ENCODE measurements at places on chromosomes 5 and 9.

- no peak for DNase-seq
These were observed 23.5 kb downstream of the ZFR start for GRCh38 chr5:32421075-32421474.

DNA sequence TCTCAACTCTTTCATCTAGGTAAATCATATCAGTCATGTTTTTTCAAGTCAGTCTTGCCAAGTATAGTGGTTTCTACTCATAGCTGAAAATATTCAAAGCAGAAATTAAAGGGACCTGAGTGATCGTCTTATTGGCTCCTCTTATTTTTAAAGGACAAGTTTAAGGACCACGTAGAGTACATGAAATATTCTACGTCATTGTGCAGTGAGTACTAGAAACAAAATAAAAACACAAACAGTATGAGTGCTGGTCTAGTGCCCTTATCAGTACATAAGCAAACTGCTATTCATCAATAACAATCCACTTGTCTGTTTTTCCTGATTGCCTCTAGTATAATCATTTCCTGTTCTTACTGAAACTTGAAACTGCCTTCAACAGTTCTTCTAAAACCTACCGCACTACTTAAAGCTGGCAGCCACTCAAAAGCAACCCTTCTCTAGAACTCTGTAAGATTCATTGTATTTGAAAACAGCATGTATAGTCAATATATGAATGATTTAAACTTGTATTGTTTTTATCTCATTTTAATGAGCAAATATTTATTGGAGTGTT, 853.7 kb downstream of the TAF11L14 start:
- DNase-seq: no peak

DNA sequence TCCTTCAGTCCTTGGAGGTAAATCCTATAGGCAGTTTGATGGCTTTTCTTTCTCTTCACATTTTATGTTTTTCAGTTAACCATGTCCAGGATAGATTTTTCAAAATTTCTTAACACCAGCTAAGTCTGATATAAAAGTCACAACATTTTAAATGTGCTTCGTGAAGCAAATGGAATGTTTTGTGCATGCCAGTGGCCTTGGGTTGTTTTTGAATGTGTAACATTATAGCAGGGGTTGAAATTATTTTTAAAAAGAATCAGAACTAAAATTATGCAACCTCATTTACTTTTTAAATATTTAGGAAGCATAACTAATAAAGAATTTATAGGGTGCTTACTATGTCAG, 201.1 kb downstream of the ARHGEF28 start:
- no peak for DNase-seq

DNA sequence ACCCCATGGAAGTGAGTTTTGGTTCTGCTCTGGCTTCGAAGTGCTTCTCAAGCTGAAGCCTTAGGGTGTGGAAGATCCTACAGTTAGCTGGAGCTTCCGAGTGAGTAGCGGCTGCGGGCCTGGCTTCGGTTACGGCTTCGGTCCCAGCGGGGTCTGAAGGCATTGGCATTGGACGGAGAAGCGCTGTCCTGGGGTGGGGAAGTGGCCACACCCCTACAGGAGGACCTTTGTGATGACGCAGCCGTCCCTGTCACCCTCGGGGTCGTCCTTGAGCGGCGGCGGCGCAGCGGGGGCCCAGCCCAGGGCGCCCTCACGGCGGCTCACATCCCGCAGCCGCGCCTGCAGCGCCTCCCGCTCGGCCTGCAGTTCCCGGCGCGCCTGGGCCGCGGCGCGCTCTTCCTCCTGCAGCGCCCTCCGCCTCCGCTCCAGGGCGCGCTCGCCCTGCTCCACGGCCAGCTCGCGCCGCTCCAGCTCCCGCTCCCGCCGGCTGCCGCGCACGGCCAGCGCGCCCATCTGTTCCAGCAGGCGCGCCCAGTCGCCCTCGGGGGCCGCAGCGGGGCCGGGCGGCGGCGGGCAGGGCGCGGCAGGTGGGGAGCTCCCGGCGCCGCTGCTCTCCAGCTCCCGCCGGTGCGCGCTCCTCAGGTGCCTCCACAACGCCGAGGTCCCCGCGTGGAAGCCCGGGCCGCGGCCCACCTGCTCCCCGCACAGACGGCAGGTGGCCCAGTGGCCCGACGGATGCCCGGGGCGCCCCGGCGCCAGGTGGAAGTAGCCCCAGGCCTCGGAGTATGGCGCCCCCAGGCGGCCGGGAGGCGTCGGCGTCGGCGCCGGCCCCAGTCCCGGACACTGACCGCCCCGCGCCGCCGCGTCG, 9.9 kb downstream of the ZBED3 start:
- peak; percentile 51 for DNase-seq

DNA sequence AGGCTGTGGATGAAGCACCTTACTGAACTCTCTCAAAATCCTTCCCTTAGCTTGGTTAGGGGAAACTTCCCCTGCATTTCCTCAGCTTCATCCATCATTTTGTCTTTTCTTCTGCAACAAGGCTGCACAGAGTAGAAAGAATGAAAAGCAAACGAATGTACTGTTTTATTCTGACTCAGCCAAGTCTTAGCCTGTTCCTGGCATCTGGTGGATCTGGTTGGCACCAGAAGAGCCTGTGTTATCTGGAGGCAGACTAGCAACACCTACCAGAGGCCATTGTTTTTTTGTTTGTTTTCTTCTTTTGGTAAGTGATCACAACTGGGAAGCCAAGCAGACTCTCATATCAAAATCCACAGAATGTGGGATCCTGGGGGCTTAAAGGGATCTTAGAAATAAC, 200.7 kb downstream of the FANCC start:
- DNase-seq: no peak

DNA sequence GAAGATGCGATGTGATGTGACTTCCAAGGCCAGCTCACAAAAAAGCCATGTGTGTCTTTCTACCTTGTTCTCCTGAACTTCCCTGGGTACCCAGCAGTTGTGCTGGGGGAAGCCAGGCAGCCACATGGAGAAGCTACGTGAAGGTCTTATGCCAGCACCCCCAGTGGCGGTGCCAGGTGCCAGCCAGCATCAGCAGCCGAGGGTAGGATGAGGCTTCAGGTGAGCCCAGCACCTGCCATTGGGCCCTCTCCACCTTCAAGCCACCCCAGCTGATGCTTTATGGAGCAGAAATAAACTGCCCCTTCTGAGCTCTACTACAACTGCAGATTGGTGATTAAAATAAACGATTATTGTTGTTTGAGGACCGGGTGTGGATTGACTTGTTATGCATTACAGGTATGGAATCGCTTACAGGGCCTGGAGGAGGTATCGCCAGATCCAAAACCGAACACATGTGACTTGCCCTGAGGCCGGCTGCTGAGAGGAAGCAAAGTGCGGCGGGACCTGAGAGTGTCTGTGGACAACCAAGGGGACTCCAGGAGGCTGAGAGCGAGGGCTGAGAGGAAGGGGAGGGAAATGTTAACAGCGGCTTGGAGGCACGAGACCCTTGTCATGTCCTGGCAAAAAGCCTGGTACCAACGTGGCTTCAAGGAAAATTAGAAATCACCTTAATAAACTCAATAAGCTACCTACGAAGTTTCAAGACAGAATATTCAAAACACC, 36.0 kb upstream of the OLFM1 start:
- no peak for DNase-seq

DNA sequence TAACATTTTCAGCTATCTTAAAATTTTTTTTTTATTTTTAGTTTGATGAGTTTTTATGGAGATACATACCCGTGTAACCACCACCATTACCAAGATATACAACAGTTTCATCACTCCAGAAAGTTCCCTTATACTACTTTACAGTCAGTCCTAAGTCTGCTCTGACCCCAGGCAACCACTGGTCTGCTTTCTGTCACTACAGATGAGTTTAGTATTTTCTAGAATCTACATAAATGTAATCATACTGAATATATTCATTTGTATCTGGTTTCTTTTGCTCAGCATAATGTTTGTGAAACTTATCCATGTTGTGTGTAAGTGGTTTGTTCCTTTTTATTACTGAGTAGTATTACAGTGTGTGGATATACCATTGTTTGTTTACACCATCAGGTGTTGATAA, 127.8 kb downstream of the GAS1 start:
- no peak for DNase-seq

DNA sequence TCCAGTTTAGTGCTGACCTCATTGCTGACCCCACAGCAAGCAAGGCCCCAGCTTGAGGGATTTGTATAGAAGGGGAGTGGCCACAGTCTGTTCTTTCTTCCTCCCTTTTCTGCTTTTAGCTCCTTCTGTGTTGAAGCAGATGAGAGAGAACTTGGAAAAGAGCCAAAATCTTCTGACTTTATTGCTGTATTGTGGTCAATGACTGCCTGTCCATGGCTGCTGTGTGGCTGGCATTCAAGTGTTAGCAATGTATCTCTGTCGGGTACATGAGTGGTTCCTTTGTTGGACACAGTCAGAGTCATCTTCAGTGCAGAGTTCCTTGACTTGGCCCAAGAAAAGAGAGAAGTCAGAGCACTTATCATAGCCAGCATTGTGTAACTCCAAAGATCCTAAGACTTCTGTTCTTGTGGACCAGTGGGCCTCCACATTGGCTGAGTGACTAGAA, 154.1 kb downstream of the LRRC70 start:
- peak; percentile 72 for DNase-seq
